Esophagus squamous epithelium (tissue), 5 donors: ENCODE measurements at places on chromosomes 7 and 10.

GRCh38 chr10:17910125-17910789 lies 41.5 kb upstream of the SLC39A12 start:
- no peak for DNase-seq

DNA sequence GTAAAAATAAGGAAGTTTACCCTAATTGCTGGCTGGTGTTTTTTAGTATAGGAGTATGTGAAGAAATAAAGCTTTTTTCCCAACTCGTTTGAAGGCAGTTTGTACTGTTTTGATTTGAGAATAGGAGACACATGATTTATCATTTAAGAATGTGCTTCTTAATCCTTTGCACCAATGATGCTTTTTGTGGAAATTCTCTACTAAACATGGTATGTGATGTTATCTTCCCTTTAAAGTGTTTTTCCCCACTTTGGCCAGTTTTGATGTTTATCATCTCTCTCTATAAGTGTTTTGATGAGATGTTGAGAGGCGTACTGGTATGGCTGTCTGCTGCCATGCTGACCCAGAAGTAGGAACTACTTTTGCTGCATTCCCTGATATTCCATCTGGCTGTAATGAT lies 85.1 kb downstream of the SUGCT start:
- no peak for DNase-seq

GRCh38 chr10:111725050-111725449 lies 458.5 kb downstream of the GPAM start:
- no peak for DNase-seq

- no peak for DNase-seq
These were observed 31.6 kb downstream of the NCAPG2 start for GRCh38 chr7:158672975-158673374.

- no peak for DNase-seq
These were observed 149.5 kb downstream of the CDH23 start for GRCh38 chr10:71546220-71546619.

GRCh38 chr7:69748530-69748929 lies 150.3 kb downstream of the AUTS2 start:
- DNase-seq: no peak

DNA sequence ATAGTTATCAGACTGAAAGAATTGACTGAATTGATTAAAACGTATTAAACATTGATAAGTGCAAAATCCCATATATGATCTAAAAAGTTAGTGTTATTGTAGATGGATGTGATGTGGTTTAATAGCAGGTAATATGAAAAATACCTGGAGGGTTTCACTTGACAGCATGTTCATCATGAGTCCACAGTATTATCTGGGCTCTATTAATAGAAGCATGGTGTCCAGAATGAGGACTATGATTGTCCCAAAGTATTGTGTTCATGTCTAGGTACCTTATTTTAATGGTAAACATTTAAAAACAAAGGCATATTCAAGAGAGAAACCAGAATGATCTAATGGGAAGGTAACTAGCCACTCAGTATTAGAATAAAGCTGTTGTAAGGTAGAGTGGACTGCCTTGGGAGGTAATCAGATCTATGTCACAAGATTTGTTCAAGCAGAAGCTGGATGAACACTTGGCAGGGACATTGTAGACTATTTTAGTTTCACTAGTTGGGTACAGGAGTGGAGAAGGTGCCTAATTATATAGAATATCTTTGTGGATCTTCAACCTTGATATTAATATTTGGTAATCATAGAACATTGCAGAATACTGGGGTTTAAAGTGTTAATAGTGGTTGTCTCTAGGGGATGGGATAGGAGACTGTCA lies 43.5 kb downstream of the MCU start:
- DNase-seq: no peak

DNA sequence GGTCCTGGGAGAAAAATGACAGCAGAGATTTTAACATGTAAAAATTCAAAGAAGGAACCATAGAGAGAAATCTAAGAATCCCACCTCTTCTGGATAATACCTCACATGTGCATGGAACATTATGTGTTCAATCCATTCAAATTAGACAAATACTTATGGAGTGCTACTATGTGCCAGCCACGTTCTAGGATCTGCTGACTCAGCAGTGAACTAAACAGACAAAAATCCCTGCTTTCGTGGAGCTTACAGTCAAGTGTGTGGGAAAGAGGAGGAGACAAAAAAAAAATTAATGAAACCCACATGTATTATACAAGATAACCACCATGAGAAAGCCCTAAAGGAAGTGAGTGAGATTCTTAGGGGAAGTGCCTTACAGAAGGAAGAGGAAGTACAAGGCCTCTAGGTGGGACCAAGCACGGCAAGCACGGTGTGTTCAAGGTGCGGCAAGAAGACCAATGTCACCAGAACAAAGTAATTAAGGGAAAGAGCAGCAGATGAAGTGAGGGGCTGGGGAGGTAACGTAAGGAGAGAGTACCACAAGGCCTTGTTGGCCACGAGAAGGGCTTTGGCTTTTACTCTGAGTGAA lies 71.0 kb downstream of the SLC25A13 start:
- DNase-seq: no peak

GRCh38 chr7:85711894-85712293 lies 525.0 kb upstream of the SEMA3D start:
- no peak for DNase-seq

DNA sequence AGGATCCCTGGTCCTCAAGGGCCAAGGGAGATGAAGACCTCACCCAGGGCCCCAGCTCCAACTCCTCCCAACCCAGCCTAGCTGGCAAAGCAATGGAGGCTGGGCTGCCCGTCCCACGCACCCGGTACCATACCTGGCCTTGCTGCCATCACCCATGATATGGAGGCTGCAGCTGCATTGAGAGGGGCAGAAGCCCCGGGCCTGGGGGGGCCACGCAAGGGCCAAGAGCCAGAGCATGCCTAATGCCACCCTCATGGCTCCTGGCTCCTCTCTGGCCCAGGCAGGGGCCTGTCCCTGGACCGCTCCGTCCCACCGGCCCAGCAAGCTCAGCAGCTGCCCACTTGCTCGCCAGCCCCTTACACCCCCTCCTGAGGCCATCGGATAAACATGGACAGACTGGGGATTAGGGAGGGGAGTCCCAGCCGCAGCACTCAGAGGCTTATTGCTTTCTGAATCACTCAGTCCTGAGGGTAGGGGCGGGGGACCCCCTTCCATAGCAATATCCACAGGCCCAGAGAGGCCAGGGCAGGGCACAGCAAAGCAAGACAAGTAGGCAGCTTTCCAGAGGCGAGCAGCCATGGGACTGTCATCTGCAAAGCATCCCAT lies at the start of gene LRIT1:
Gene LRIT1, minus strand, starts transcription at position 362 of the 606 bp plus-strand sequence. Its CDS starts 107 bp downstream, at position 255.
- no peak for DNase-seq

GRCh38 chr10:74047304-74047703 lies 49.4 kb downstream of the VCL start:
- DNase-seq: no peak

- no peak for DNase-seq
These were observed 126.2 kb downstream of the LHPP start for GRCh38 chr10:124587811-124588211.

DNA sequence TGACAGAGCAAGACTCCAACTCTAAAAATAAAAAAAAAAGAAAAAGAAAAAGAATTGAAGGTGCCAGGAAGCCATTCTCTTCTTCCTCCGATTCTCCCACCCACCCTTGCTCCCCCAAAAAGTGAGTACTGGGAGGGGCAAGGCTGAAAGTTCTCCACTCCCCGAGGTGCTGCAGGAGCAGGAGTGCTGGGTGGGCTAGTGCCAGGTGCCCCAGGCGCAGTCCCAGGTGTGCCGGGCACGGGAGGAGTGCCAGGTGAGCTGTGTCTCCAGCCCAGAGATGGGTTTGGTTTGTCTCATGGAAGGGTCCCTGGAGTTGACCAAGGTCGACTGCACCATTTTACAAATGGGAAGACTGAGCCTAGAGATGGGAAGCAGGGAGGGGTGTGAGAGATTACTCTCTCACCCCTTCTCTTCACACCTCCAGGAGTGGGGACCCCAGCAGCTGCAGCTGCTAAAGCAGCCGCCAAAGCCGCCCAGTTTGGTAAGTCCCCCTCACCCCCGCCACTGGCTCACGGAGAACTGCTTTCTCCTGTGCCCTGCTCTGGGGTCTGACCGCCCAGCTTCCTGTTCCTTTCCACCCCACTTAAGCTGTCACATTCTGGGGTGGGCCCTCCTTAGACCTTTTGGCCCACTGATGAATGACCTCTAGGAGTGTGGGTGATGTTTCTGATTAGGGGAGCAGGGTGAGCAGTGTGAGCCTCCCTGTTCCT lies 26.2 kb upstream of the LIMK1 start:
- no peak for DNase-seq

DNA sequence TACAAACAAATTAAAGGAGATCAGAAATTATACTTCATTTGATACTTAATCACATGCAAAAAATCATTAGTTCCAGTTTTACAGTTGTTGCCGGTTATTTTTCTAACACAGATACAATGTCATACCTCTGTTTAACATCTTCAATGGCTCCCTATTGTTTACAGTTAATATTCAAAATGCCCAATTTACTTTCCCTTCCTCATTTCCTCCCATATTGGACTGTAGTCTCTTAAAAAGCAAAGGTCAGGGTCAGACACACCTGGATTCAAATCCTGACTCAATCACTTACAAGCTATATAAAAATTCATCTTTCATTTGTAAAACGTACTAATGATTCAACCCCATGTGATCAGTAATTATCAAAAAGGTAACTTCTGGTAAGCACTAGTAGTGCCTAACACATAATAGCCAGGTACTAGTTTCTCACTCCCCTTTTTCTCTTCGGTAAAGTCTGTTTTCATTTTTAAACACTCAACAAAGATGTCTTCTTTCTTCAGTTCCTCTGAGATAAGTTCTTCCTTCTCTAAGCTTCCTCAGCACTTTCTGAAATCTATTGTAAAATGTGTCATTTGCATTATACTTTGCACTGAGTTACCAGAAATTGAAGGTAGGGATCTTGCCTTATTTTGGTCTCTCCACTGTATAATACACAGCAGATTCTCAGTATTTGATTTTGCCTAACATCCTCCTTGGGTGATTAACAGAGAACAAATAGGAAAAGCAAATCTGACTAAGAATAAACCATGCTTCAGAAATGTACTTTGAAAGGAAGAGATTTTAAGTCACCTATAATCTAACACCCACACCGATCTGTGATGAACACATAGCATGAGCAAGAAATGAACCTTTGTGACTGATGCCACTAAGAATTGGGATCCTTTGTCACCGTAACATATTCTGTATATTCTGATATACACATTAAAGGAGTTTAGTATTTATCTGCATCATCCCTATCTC lies 16.1 kb downstream of the KMT2C start:
- DNase-seq: no peak

DNA sequence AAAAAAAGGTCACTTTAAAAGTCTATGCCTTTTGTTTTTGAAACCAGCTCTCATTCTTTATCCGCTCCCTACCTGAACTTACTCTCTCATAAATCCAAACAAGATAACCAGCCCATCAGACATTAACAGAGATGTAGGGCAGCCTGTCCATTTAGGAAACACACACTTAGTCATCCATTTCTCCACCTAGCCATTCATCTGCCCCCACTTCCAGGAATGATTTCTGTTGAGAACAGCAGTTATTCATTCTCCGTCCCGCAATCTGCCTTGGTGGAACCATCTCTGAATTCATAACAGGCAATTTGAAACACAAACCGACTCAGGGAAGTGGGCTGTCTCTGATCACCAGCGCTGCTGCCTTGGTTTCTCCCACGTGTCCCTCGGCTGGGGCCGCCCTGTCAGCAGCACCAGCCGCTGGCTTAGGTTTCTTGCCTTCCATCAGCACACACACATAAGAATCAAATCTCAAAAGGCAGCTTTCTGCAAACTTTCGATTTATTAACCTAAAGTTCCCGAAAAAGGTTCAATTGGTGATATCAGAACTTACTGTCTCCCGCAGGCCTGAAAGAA lies 528.2 kb upstream of the NRP1 start:
- no peak for DNase-seq
